ENCODE measurements at places on chromosomes 5 and 9. TPM values are rescaled to one million over a fixed set of nuclear protein-coding genes. Genes with fewer than 3 reads are reported as not detected.

Gene KIF20A
- total RNA-seq, result 28.1 TPM

- DNase-seq, result no peak
These were observed 72.8 kb upstream of the PARP8 start for GRCh38 chr5:50593681-50594080.

DNA sequence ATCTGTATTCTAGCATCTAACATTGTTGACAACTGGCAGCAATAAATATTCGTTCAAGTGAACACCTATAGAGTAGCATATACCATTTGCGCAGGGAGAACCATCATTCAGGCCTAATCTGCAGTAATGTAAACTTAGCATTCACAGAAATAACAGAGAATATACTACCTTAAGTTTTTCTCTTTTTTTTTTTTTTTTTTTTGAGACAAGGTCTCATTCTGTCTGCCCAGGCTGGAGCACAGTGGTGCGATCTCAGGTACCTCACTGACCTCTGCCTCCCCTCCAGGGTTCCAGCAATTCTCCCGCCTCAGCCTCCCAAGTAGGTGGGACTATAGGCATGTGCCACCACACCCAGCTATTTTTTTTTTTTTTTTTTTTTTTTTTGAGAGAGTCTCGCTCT is 12.1 kb downstream of the UBAP2 start:
- DNase-seq, result no peak

DNA sequence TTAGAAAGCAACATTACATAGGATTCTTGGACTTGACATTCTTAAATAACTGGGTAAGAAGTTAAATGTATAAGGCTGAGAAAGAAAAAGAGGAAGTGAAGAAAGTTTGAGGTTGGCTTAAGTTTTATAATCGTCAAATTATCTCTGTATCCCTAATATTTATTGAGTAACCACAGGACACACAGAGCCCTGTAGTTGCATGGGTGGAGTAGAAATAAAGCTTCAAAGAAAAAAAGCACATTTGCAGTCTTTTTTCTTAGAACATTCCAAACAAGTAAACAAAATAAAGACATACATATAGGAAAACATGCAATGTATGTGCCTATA is 137.0 kb downstream of the CCDC192 start:
- DNase-seq, result no peak

DNA sequence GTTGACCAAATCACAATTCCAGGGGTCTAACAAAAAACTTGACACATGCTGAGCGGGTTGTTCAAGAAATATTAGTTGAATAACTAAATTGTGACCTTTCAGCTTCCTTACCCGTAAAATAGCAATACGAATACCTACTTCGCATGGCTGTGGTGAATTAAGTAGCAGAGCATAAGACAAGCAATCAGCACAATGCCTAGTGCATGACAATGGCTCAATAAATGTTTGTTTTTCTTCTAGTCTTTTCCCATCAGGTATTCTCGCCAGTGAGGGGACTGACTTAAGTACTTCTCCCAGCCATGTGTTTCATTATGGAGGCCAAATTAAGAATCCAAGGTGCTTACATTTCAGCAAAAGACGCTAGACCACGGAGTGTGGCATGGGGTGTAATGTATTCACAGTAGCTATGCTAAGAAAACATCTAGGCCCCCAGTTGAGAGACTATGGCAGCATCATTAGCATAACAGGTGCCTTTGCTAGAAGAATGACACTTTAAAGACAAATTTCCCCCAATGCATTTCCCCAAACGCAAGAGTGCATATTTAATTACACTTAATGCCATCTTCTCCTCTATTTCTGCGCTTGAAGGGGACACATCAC is 145.9 kb downstream of the ASTN2 start:
- no peak for DNase-seq

- DNase-seq, result no peak
These were observed 26.4 kb upstream of the CMYA5 start for GRCh38 chr5:79663212-79663611.

DNA sequence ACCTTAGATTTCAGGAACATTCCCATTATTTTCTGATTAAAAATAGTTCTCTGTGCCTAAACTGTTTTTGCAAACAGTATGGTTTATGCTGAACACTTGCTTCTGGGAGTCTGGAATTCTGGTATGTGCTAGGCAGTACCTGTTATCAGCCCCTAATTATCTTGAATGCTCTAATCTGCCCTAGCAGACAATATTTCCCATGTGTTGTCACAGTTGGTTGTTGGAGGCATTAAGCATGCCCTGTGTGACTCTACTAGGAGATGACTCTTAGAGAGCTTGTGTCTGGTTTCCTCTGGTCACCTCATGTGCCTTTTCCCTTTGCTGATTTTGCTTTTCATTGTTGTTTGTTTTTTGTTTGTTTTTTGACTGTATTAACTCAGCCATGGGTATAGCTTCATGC is 36.6 kb downstream of the UHRF2 start:
- peak; percentile 31 for DNase-seq

GRCh38 chr5:135069016-135069770 is 35.2 kb upstream of the PITX1 start:
- no peak for DNase-seq

DNA sequence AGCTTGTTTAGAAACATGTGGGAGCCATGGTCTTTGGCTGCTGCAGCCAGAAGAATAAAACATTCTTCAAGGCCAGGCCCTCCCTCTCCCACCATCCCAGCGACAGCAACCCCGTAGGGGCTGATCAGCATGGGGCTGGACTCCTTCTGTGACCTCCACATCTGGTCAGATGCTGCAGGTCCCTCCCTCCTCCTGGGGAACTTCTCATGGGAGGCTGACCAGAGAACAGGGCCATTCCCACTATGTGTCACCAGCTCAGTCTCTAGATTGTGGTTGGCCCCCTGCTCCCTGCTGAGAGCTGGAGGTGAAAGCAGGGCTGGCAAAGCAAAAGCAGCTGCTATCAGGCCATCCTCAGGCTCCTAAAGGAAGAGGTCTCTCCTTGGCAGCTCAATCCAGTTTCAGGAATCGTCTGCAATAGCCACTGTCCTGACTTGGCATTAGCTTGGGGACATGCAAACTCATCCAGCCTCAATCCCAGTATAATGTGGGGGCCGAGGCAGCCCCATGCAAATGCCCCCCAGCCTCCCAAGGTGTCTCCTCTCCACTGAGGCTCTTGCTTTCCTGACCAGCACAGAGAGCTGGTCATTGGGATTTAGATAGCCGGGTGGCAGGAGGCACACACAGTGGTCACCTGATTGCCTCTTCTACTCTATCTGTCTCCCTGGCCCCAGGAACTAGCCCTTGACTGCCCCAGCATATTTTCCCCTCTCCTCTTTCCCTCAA is 81.5 kb downstream of the NRG2 start:
- DNase-seq, result no peak

DNA sequence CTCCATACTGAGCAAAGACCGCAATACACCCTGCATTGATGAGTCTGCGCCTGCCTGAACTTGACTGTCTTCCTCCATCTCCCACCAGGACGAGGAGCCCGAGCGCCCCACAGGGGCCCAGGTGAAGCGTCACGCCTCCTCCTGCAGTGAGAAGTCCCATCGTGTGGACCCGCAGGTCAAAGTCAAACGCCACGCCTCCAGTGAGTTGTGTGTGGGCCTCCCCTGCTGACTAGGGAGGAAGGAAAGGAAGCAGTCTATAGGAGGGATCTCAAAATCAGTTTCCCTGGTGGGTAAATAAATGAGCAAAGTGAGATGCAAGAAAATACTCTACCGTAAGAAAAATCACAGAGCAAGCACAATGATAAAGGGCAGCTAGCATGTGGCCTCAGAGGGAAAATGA is 22.8 kb upstream of the GRPEL2 start:
- DNase-seq, result no peak

Measured in lung microvascular endothelial cell (primary cell).